ENCODE measurements at places on chromosomes 16 and 17. TPM values are rescaled to one million over a fixed set of nuclear protein-coding genes. Genes with fewer than 3 reads are reported as not detected.

SP2 gene
- 2.7 TPM for total RNA-seq

NLGN2 gene
- total RNA-seq = 11.6 TPM

CNGB1 gene
- not detected for total RNA-seq

TTLL6 gene
- total RNA-seq = 2.1 TPM

ACOX1 gene
- 38.3 TPM for total RNA-seq

CYBA gene
- total RNA-seq = 215 TPM

C17orf78 gene
- not detected for total RNA-seq

GDE1 gene
- total RNA-seq = 57.8 TPM

ATMIN gene
- 59.7 TPM for total RNA-seq

FOXN1 gene
- not detected for total RNA-seq

GLP2R gene
- total RNA-seq = not detected

LRRC75A gene
- total RNA-seq = 3.3 TPM

KCNJ18 gene
- not detected for total RNA-seq

SGCA gene
- 0.52 TPM for total RNA-seq

RAC3 gene
- total RNA-seq = 175 TPM
